ENCODE measurements at places on chromosomes 6 and 20. TPM values are rescaled to one million over a fixed set of nuclear protein-coding genes. Genes with fewer than 3 reads are reported as not detected.

The GRM1 gene
- under 0.01 TPM for total RNA-seq

The ZNFX1 gene
- total RNA-seq, result 27.8 TPM

The DIDO1 gene
- 57.8 TPM for total RNA-seq

The BACH2 gene
- 2.8 TPM for total RNA-seq

The CST4 gene
- not detected for total RNA-seq

The COL20A1 gene
- not detected for total RNA-seq

The ADTRP gene
- not detected for total RNA-seq

The ADAM33 gene
- total RNA-seq, result 73.6 TPM

The RHAG gene
- total RNA-seq, result not detected

The TIAM2 gene
- total RNA-seq, result 15.8 TPM

The AGER gene
- 1.9 TPM for total RNA-seq

The ZKSCAN3 gene
- 5.6 TPM for total RNA-seq

The NMBR gene
- total RNA-seq, result not detected

The BMP6 gene
- total RNA-seq, result 5.3 TPM

The HLA-DQB2 gene
- not detected for total RNA-seq

The VTA1 gene
- total RNA-seq, result 33.3 TPM

The METTL24 gene
- 24.4 TPM for total RNA-seq

The KIAA0408 gene
- 74.6 TPM for total RNA-seq

The ENPP3 gene
- total RNA-seq, result 0.14 TPM

The PDYN gene
- not detected for total RNA-seq

The GLO1 gene
- 92.8 TPM for total RNA-seq

The PHACTR1 gene
- 2.5 TPM for total RNA-seq

The MAP1LC3A gene
- 88.1 TPM for total RNA-seq

The BTN1A1 gene
- total RNA-seq, result not detected

The VARS1 gene
- total RNA-seq, result 25.0 TPM

The LHFPL5 gene
- not detected for total RNA-seq

The TUBB2B gene
- total RNA-seq, result 12.7 TPM

The ZNF165 gene
- 1.1 TPM for total RNA-seq

The SLC35F1 gene
- total RNA-seq, result 4.6 TPM

The TCP11 gene
- 0.66 TPM for total RNA-seq

The LY6G5C gene
- 0.68 TPM for total RNA-seq

The TULP1 gene
- total RNA-seq, result not detected

The PARD6B gene
- 1.8 TPM for total RNA-seq

The TDRD6 gene
- total RNA-seq, result 0.95 TPM

The UST gene
- 25.3 TPM for total RNA-seq

The ATP6V1G2 gene
- 2.8 TPM for total RNA-seq

The MARCKS gene
- 55.9 TPM for total RNA-seq

The THBS2 gene
- total RNA-seq, result 37.6 TPM

The CCND3 gene
- total RNA-seq, result 102 TPM

The KCNK15 gene
- 1.4 TPM for total RNA-seq

The SLC17A3 gene
- total RNA-seq, result not detected

The PNLDC1 gene
- total RNA-seq, result 0.71 TPM

The HLA-DRB5 gene
- 1.1 TPM for total RNA-seq
